ENCODE measurements at places on chromosomes 12 and 14.

DNA sequence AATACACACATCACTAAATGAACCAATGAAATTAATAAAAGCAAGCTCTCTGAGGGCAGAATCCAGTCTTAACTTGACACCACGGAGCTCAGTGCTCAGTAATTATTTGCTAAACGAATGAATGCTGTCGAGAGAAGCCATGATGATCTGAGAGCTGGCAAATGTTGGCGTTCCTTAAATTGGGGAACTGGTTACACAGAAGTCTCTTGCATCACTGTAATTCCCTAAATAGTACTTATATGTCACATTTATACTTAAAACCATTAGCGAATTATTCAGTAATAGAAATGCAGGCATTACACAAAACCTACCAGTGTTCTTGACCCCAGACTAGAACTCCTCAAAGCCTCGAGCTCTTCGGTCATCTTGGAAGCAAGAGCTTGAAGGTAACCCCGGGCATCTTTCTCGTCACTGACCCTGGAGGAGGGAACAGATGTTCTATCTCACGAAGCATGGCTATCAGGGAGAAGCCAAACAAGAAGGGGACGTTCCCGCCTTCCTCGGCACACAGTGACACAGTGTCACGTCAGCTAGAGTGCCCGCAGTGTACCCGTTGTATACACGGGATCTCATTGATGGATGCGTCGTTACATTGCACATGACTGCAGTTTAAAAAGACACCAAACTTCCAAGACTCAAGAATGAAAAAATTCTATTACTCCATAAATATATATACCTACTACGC is 43.6 kb downstream of the AMN start:
- DNase-seq, result no peak

DNA sequence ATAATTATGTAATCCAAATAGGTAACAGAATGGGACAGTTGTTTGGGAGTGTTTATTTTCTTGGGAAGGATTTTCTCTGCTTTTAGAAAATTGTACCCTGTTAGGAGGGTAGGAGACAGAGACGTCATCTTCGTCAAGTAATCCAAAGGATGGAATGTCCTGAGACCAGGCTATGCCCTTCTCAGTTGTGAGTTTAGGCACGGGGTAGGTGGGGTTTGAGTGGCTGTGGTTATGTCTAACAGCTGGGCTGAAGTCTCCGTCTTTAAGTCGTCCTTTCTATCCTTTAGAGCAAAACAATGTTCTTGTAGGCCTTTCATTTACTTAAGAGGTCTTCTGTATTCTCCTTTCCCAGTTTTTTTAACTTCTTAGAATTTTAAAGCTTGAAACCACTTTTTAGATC is 5.7 kb downstream of the SOCS2 start:
- DNase-seq, result no peak

GRCh38 chr14:104657563-104658324 is 31.7 kb upstream of the INF2 start:
- no peak for DNase-seq

DNA sequence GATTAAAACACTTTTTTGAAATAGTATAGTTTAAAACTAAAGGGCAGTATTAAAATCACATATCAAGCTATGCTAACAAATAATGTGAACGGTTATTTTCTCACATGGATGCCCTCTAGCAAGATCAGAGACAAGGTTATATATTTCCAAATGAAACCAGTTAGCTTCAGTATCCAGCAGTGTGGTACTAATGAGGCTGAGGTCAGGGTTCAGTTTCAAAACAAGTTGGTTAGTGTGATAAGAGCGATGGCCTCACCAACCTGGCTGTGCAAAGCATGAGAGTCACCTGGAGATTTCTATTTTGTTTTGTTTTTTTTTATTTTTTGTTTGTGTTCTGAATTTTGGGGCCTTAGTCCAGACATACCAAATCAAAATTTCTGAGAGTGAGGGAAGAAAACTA is 352.2 kb upstream of the KITLG start:
- DNase-seq, result no peak
